Activated T-helper 17 cell treated with anti-CD3 and anti-CD28 coated beads, Interleukin-2, amount 50 U/mL, for 72 hours (primary cell): ENCODE measurements at places on chromosomes 6 and 20.

- H3K36me3 ChIP-seq: no peaks in the 10 kb centered on the region
- H3K27ac ChIP-seq: no peak overlapping the region
- no peak for ATAC-seq
- no peaks in the 10 kb centered on the region for H3K4me1 ChIP-seq
Observed at GRCh38 chr6:121521164-121521555, 85.7 kb downstream of the GJA1 start.

GRCh38 chr20:61370841-61371303 is 118.8 kb downstream of the CDH4 start:
- H3K27ac ChIP-seq: no peak overlapping the region
- no peaks in the 10 kb centered on the region for H3K27me3 ChIP-seq
- no peaks in the 10 kb centered on the region for H3K4me1 ChIP-seq
- H3K36me3 ChIP-seq: no peaks in the 10 kb centered on the region
- ATAC-seq: no peak

DNA sequence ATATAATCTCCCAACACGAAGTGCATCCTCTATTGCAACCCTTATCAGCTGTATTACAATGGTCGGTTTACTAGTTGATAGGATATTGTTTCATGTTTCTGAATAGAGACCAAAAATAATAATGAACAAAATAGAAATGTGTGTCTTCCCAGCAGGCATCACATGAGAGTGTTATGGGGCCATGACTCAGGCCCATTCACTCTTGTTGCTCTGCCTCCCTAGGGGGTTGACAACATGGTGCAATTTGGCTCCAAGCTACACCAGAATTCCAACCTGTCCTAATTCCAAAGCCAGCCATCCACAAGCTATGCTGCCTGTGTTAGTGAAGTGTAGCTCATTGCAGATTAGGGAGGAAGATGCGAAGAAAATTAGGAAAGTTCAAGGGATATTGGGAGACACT is 13.1 kb upstream of the SAYSD1 start:
- no peaks in the 10 kb centered on the region for H3K4me1 ChIP-seq
- ATAC-seq: no peak
- H3K4me3 ChIP-seq: no peak overlapping the region
- no peaks in the 10 kb centered on the region for H3K36me3 ChIP-seq
- peaks cover 9% of the 10 kb centered on the region for H3K27me3 ChIP-seq

GRCh38 chr20:46088409-46089166 is 1.2 kb downstream of the NCOA5 start:
- peaks cover 31% of the 10 kb centered on the region for H3K4me1 ChIP-seq
- ATAC-seq: no peak
- no peaks in the 10 kb centered on the region for H3K27me3 ChIP-seq
- peak overlapping the region; percentile 87 for H3K4me3 ChIP-seq
- H3K27ac ChIP-seq: peak overlapping the region; percentile 94

GRCh38 chr6:22251348-22251747 is 45.5 kb downstream of the PRL start:
- no peaks in the 10 kb centered on the region for H3K36me3 ChIP-seq
- ATAC-seq: no peak
- H3K27me3 ChIP-seq: no peaks in the 10 kb centered on the region
- H3K4me1 ChIP-seq: no peaks in the 10 kb centered on the region

DNA sequence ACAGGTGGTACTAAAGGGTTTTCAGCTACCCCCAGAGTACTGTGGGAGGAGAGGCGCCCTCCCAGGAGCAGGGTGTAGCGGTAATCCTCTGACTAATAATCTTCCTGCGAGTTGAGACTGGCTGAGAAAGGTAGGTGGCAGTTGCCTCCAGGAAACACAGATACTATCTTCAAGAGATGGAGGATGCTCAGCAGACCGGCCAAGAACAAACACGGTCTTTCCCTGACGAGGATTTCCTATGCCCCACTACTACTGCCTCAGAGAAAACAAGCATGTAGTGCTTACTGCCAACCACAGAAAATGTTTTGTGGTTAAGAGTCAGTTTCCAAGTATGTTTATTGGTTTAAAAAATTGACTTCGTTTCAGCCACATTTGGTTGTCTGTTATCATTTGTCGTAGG is 26.8 kb downstream of the C6orf89 start:
- H3K27me3 ChIP-seq: no peaks in the 10 kb centered on the region
- H3K36me3 ChIP-seq: peaks cover 70% of the 10 kb centered on the region
- peaks cover 42% of the 10 kb centered on the region for H3K4me1 ChIP-seq
- H3K4me3 ChIP-seq: peak overlapping the region; percentile 77

GRCh38 chr6:151087861-151088598 is 151.7 kb upstream of the AKAP12 start:
- no peak overlapping the region for H3K4me3 ChIP-seq
- H3K27ac ChIP-seq: no peak overlapping the region
- no peak for ATAC-seq
- no peaks in the 10 kb centered on the region for H3K27me3 ChIP-seq
- peaks cover 41% of the 10 kb centered on the region for H3K36me3 ChIP-seq

DNA sequence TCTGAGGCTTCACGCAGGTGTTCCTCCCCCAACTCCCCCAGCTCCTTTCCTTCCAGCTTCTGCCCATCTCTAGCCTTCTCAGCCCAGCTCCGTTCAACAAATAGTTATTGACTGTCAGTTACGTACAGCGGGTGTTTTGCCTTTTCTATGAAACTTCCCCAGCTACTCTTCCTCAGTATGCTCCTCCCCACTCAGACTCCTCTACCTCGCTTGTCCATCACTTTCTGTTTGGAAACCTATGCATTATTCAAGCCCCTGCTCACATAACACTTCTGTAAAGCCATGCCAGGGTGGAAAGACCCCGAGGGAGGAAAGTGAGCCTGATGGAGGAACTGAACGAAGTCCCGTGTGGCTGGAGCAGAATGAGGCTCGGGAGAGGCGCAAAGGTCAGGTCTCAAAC is 44.2 kb upstream of the NR2E1 start:
- H3K4me1 ChIP-seq: peaks cover 13% of the 10 kb centered on the region
- no peak overlapping the region for H3K27ac ChIP-seq
- H3K4me3 ChIP-seq: no peak overlapping the region
- H3K27me3 ChIP-seq: peaks cover 70% of the 10 kb centered on the region
- peaks cover 14% of the 10 kb centered on the region for H3K36me3 ChIP-seq

DNA sequence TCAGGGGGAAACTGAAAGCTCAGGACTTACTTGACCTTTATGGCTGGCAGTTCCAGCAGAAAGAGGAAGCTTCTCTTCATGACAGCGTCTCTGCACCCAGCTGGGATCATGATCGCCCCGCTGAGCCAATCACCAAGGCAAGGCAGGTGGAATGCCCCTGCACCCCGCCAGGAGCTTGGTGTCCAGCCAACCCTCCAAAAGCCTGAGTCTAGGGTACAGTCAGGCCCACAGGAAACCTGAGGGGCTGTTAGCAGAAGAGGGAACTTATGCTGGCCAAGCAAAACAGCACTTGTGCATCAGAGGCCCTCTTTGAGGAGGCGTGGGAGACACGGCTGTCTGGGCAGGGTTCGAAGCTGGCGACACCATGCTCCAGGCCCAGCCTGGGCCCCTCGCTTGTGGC is 188.3 kb upstream of the GMDS start:
- H3K36me3 ChIP-seq: no peaks in the 10 kb centered on the region
- no peak overlapping the region for H3K4me3 ChIP-seq
- no peak for ATAC-seq

DNA sequence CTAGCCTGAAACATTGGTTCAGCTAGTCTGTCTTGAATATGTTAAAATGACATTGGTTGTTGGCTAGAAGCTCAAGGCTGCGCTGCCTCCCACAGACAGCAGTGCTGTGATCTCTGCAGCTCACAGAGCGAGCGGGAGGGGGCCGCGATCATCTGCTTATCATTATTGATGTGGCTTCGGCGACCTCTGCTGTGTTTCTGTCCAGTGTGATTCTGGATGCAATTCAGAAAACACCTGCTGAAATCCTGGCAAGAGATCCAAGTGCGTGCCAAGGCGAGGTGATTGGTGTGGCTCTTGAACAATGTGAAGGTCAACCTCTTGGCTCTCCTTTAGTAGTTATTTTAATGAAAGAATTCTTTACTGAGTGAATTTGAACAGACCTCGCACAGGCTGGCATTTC is 142.3 kb upstream of the SASH1 start:
- no peak overlapping the region for H3K4me3 ChIP-seq
- no peak for ATAC-seq
- H3K4me1 ChIP-seq: peaks cover 12% of the 10 kb centered on the region
- H3K27me3 ChIP-seq: peaks cover 60% of the 10 kb centered on the region
- no peak overlapping the region for H3K27ac ChIP-seq

DNA sequence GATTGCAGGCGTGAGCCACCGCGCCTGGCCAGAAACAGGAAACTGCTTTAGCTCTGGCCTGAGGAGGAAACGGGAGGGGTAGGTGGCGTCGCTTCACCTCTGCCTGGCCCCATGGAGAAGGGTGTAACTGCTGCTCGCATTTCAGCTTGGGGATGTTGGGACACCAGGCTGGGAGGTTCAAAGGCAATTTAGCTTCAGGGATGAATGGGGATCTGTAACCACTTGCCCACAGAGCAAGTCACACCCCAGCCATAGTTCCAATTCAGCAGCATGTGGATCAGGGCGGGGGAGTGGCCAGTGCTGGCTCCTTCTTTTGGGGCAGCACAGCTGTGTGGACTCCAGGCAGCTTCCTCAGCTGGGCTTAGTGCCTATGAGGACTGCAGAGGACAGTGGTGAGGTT is 34.8 kb upstream of the NUP153 start:
- H3K27me3 ChIP-seq: no peaks in the 10 kb centered on the region
- H3K27ac ChIP-seq: no peak overlapping the region
- ATAC-seq: no peak
- no peaks in the 10 kb centered on the region for H3K4me1 ChIP-seq

GRCh38 chr20:4370851-4371250 is 350.9 kb upstream of the PRND start:
- H3K27me3 ChIP-seq: peaks cover 3% of the 10 kb centered on the region
- H3K36me3 ChIP-seq: no peaks in the 10 kb centered on the region
- peak overlapping the region; percentile 73 for H3K4me3 ChIP-seq
- peaks cover 27% of the 10 kb centered on the region for H3K4me1 ChIP-seq
- no peak for ATAC-seq
